ENCODE measurements at places on chromosomes 3 and 15.

- no peak overlapping the region for H3K27ac ChIP-seq
- H3K27me3 ChIP-seq, result peaks cover 11% of the 10 kb centered on the region
- no peak for DNase-seq
- H3K4me1 ChIP-seq, result no peaks in the 10 kb centered on the region
- H3K36me3 ChIP-seq, result no peaks in the 10 kb centered on the region
- no peak overlapping the region for H3K4me3 ChIP-seq
Measured at GRCh38 chr15:66038387-66039116, 169.3 kb downstream of the RAB11A start.

- no peak for DNase-seq
- H3K27ac ChIP-seq, result no peak overlapping the region
- H3K4me1 ChIP-seq, result 0 out of 2 replicates have a peak, but pooled peaks cover 5% of the 10 kb centered on the region
- peaks cover 3% of the 10 kb centered on the region for H3K27me3 ChIP-seq
- no peaks in the 10 kb centered on the region for H3K36me3 ChIP-seq
Measured at GRCh38 chr15:70112074-70112395, 14.3 kb upstream of the TLE3 start.

GRCh38 chr15:25711691-25712090 lies 151.4 kb downstream of the ATP10A start:
- no peak overlapping the region for H3K4me3 ChIP-seq
- no peak overlapping the region for H3K27ac ChIP-seq
- H3K36me3 ChIP-seq, result no peaks in the 10 kb centered on the region
- H3K4me1 ChIP-seq, result no peaks in the 10 kb centered on the region
- no peaks in the 10 kb centered on the region for H3K27me3 ChIP-seq

DNA sequence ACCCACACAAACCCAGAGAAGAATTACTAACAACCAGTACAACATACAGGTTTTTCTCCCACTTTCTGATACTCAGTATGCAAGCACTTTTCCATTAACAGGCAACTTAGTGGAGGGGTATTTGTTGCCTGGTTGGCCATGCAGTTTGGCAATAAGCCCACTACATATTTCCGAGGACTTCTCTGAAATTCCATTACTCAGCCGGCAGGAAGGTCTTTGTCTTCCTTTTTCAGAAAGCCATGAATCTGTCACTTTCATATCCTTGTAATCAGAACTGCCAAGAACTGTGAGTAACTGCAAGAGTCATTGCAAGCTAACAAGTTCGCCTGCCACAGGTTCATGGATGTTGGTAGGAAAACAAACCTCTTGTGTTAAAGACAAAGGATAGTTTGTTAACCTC lies 422.3 kb upstream of the ROBO1 start:
- H3K4me1 ChIP-seq, result no peaks in the 10 kb centered on the region
- H3K27ac ChIP-seq, result no peak overlapping the region
- no peak overlapping the region for H3K4me3 ChIP-seq
- no peaks in the 10 kb centered on the region for H3K36me3 ChIP-seq

- no peaks in the 10 kb centered on the region for H3K36me3 ChIP-seq
- no peak overlapping the region for H3K27ac ChIP-seq
- DNase-seq, result no peak
Measured at GRCh38 chr15:71632576-71633195, 177.7 kb upstream of the NR2E3 start.

DNA sequence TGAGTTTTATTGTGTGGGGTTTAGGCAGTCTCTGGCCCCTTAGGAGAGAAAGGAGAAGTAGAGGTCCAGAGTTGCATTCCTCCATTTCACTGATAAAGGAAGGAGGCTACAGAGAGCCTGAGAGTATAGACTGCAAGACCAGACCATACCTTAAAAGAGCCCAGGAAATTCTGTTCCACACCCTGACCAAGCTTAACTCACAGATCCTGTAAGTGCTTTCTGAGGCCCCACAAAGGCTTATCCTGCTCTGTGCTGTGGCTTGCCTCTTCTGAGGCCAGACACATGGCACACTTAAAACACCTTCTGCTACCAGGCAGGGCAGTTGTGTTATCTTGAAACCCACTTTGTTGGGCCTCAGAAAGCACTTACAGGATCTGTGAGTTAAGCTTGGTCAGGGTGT lies 39.2 kb upstream of the LEKR1 start:
- no peak for DNase-seq
- H3K27ac ChIP-seq, result no peak overlapping the region
- no peak overlapping the region for H3K4me3 ChIP-seq
- no peaks in the 10 kb centered on the region for H3K27me3 ChIP-seq
- no peaks in the 10 kb centered on the region for H3K36me3 ChIP-seq

GRCh38 chr3:33437556-33438283 lies 2.5 kb downstream of the UBP1 start:
- DNase-seq, result no peak
- H3K27ac ChIP-seq, result peak overlapping the region; percentile 98
- H3K36me3 ChIP-seq, result no peaks in the 10 kb centered on the region
- no peaks in the 10 kb centered on the region for H3K27me3 ChIP-seq
- H3K4me3 ChIP-seq, result peak overlapping the region; percentile 77

- no peak for DNase-seq
- H3K4me1 ChIP-seq, result no peaks in the 10 kb centered on the region
- H3K36me3 ChIP-seq, result no peaks in the 10 kb centered on the region
- H3K27ac ChIP-seq, result no peak overlapping the region
Measured at GRCh38 chr15:91853948-91854638, 585 bp downstream of the SLCO3A1 start.

DNA sequence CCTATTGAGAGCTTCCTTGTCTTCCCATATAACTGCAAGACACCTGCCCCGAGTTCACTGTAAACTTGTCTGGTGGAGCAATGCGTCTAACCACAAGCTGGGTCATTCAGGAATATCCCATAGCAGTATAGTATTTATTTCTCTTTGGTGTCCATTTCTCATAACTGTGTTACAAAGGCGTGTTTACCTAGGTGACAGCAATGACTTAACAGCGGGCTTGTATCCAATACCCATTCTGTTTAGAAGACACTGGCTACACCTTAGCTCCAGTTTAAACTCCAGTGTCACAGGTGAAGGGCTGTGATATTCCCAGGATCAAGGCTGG lies 24.3 kb downstream of the ATP10A start:
- H3K36me3 ChIP-seq, result no peaks in the 10 kb centered on the region
- H3K27ac ChIP-seq, result no peak overlapping the region
- H3K4me3 ChIP-seq, result no peak overlapping the region
- H3K4me1 ChIP-seq, result no peaks in the 10 kb centered on the region

DNA sequence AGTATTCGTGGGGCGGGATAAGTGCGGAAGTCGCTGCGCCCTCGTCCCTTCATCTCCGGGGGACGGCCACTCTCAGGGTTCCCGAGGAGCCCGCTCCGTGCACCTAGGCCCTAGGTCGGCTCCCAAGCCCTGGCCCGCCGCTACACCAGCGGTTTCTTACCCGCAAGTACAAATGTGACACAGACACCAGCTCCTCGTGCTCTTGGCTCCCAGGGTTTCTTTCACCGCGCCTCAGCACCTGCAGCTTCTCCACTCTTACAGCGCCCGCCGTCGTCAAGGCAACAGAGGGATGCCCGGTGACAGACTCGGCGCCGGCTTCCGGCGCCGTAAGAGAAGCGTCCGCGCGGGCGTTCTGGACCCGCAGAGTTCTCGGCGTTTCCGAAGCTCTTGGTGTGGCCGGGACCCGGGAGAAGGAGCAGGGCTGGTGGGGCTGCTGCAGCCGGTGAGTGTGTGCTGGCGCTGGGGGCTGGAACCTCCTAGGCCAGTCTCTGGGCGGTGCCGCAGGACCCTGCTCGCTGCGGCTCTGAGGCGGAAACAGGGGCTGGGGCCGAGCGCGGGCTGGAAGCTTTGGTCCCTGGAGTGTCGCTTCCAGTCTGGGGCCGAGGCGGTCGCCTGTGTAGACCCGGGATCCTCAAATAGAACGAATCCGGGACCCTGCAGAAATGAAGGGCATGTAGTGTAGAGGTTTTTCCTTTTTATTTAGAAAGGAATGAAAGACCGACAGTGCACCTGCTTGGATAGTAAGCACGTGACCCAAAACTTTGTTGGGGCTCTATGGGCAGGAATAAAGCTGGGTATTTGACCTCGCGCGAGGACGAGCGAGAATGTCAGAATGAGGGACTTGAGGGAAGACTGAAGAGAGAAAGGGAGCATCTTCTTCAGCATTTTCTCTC lies 155.4 kb upstream of the GOLGA6L4 start:
- H3K4me1 ChIP-seq, result no peaks in the 10 kb centered on the region
- peaks cover 22% of the 10 kb centered on the region for H3K27me3 ChIP-seq
- H3K36me3 ChIP-seq, result no peaks in the 10 kb centered on the region

- no peak for DNase-seq
- no peaks in the 10 kb centered on the region for H3K36me3 ChIP-seq
- H3K27ac ChIP-seq, result no peak overlapping the region
- no peak overlapping the region for H3K4me3 ChIP-seq
- no peaks in the 10 kb centered on the region for H3K4me1 ChIP-seq
Measured at GRCh38 chr3:27166888-27167287, 202.3 kb downstream of the NEK10 start.

GRCh38 chr3:152556731-152557254 lies 278.1 kb upstream of the P2RY1 start:
- H3K4me1 ChIP-seq, result no peaks in the 10 kb centered on the region
- peaks cover 2% of the 10 kb centered on the region for H3K27me3 ChIP-seq
- H3K4me3 ChIP-seq, result no peak overlapping the region
- H3K27ac ChIP-seq, result no peak overlapping the region
- H3K36me3 ChIP-seq, result no peaks in the 10 kb centered on the region
- DNase-seq, result no peak
